ENCODE measurements at places on chromosomes 3 and 15. TPM values are rescaled to one million over a fixed set of nuclear protein-coding genes. Genes with fewer than 3 reads are reported as not detected.

DNA sequence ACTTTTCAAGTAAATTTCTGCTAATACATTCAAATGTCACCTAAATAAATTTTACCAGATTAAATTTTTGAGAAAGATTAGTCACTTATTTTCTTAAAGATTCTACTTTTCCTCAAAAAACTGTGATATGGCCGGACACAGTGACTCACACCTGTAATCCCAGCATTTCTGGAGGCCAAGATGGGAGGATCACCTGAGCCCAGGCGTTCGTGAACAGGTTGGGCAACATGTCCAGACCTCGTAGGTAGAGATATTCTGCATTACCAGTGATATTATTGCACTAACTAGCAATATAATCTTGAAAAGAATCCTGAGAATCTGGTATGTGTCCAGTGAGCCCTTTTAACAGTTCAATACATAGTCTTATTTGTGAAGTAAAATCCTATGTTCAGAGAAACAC lies 61.7 kb downstream of the CBLB start:
- DNase-seq, result no peak

DNA sequence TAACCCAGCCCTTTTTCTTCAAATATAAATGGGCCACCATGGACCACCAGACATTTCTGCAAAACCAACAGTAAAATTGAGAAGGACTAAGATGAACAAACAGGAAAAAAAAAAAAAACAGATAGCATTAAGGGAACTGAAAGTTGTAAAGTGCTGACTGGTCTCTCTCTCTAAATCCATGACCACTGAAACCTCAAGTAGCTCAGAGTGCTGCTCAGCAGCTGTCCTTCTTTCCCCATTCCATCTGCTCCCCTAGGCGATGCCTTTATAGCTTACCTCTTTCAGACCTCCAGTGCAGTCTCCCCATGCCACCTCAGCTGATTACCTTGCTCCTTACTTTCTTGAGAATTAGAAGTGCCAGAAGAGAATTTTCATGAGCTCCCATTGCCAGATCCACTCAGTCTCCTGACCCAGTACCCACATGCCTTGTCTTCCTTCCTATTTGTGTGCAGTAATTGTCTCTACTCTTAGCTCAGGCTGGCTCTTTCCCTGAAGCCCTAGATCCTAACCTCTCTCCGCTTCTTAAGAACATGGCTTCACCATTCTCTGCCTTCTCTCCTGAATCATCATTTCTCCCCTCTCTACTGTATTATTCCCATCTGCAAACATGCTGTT lies 23.9 kb upstream of the XIRP1 start:
- no peak for DNase-seq

GRCh38 chr15:65730549-65731172 lies 61.4 kb downstream of the DENND4A start:
- DNase-seq, result no peak

- DNase-seq, result no peak
These were observed 78.3 kb upstream of the ATP11B start for GRCh38 chr3:182715006-182715405.

GRCh38 chr15:99574502-99574901 lies 8.7 kb downstream of the MEF2A start:
- DNase-seq, result no peak

GRCh38 chr15:31125061-31125460 lies 23.5 kb upstream of the TRPM1 start:
- DNase-seq, result no peak

DNA sequence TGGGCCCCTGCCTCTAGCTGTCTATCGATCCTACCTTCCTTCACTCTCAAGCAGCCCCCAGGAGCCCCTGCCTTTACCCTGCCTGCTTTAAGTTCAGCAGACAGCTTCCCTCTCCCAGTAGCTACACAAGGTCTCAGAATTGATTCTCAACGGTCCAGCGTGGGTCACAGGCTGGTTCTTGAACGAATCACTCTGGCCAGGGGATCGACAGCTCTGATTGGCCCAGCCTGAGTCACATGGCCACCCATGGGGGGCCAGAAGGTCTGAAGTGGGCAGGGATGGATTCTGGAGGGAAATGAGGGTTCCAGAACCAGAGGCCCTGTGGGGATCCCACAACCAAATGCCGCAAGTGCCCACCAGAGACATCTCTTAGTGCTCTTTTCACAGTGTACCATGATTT lies 23.7 kb upstream of the CCDC174 start:
- no peak for DNase-seq

GRCh38 chr3:144018776-144019175 lies 47.2 kb downstream of the DIPK2A start:
- DNase-seq, result no peak

GRCh38 chr15:38846346-38846745 lies 281.7 kb upstream of the RASGRP1 start:
- DNase-seq, result no peak

GRCh38 chr15:36905908-36906307 lies 194.4 kb downstream of the MEIS2 start:
- DNase-seq, result no peak

DNA sequence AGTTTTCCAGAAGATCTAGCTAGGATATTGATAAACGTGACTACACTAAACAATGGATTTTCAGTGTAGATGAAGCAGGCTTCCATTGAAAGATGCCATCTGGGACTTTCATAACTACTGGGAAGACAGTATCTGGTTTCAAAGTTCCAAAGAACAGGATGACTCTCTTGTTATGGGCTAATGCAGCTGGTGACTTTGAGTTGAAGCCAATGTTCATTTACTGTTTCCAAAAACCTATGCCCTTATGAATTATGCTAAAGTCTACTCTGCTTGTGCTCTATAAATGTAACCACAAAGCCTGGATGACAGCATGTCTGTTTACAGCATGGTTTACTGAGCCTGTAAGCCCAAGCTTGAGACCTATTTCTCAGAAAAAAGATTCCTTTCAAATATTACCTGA lies 245.4 kb downstream of the GBE1 start:
- no peak for DNase-seq

GRCh38 chr15:87547470-87548181 lies 708.9 kb downstream of the NTRK3 start:
- no peak for DNase-seq

GRCh38 chr15:87712211-87712610 lies 544.3 kb downstream of the NTRK3 start:
- no peak for DNase-seq

- DNase-seq, result no peak
These were observed 348.5 kb upstream of the SOX2 start for GRCh38 chr3:181363231-181363630.

- DNase-seq, result no peak
These were observed 25.9 kb downstream of the ETFA start for GRCh38 chr15:76285241-76285825.

- DNase-seq, result no peak
These were observed 48.3 kb downstream of the MAP6D1 start for GRCh38 chr3:183777016-183777618.

GRCh38 chr3:43394041-43394554 lies 107.8 kb downstream of the SNRK start:
- DNase-seq, result no peak

DNA sequence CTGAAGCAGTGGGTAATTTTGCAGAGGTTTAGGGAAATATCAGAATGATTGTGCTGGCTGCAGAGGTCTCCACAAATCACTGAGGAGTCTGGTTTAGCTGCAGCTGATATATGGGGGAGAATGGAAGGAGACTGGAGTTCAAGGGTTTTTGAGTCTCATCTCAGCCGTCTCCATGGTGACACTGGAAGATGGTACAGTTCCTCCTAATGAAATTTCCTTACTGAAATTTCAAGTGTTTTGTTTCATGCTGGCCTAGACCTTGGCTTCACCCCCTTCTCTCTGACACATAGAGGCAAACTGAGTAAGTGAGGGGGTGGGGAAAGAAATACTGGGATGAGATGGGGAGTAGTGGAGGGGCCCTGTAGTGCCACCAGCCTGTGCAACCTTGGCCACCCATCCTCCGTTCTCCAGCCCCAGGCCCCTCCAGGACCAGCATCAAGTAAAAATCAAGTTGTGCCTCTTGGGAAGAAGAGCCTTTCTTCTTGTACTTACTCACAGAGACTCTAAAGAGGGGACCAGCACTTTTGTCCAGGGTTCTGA lies 17.8 kb upstream of the MORF4L1 start:
- DNase-seq, result no peak

PARP6 gene
- 88.9 TPM for polyA plus RNA-seq

PRSS50 gene
- 2.0 TPM for polyA plus RNA-seq

CCR3 gene
- polyA plus RNA-seq, result 0.21 TPM

CACNA2D2 gene
- polyA plus RNA-seq, result 16.1 TPM

FOXB1 gene
- 0.08 TPM for polyA plus RNA-seq

CCR1 gene
- 2.6 TPM for polyA plus RNA-seq

All from right renal cortex interstitium (tissue), 3 donors.